ENCODE measurements at places on chromosomes 2 and 18. TPM values are rescaled to one million over a fixed set of nuclear protein-coding genes. Genes with fewer than 3 reads are reported as not detected.

GRCh38 chr18:79681484-79682387, 2.1 kb downstream of the CTDP1 start:
- H3K4me1 ChIP-seq, result peaks cover 46% of the 10 kb centered on the region
- H3K36me3 ChIP-seq, result no peaks in the 10 kb centered on the region
- no peak for DNase-seq

DNA sequence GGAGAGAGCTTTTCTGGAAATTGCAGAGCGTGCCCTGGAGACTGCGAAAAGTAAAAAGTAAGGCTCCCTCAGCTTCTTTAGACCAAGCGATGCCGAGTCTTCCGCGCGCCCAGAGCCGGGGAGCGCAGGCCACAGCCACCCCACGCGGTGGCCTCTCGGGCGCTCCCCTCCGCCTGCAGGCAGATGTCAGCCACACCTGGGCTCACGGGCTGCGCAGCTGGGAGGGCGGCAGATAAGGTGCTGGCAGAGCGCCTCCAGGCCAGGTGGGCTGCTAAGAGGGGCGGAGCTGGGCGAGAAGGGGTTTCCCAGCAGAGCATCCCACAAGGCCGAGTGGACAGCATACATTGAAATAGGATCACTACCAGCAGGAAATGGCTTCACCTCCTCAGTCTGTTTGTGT, 81.7 kb downstream of the ARHGEF4 start:
- DNase-seq, result no peak
- H3K4me3 ChIP-seq, result no peak overlapping the region
- H3K36me3 ChIP-seq, result no peaks in the 10 kb centered on the region
- no peaks in the 10 kb centered on the region for H3K4me1 ChIP-seq

GRCh38 chr2:144630459-144631215, 110.7 kb upstream of the ZEB2 start:
- DNase-seq, result no peak
- H3K27ac ChIP-seq, result no peak overlapping the region
- no peak overlapping the region for H3K4me3 ChIP-seq
- H3K36me3 ChIP-seq, result no peaks in the 10 kb centered on the region

- no peak for DNase-seq
- no peaks in the 10 kb centered on the region for H3K4me1 ChIP-seq
- no peaks in the 10 kb centered on the region for H3K36me3 ChIP-seq
- no peak overlapping the region for H3K27ac ChIP-seq
- no peaks in the 10 kb centered on the region for H3K27me3 ChIP-seq
Observed at GRCh38 chr2:198203336-198204069, 399.1 kb downstream of the PLCL1 start.

DNA sequence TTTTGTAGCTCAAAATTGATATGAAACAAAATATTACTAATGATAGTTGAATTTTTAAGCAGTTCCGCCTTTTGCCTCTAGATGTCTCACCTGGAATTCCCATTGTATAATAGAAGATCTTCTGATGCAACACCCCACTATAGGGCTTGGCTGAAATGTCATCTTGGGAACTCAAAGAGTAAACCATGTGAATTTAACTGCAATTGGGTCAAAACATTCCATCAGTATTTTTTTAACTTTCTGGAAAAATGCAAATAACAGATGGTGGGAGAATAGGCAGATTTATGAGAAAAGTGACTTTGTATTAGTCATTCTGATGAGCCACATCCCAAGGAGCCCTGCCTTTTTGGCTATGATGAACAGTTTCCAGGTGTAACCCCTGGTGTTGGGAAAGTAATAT, 489.9 kb downstream of the NYAP2 start:
- H3K27ac ChIP-seq, result no peak overlapping the region
- H3K4me1 ChIP-seq, result no peaks in the 10 kb centered on the region
- H3K27me3 ChIP-seq, result no peaks in the 10 kb centered on the region
- no peaks in the 10 kb centered on the region for H3K36me3 ChIP-seq

DNA sequence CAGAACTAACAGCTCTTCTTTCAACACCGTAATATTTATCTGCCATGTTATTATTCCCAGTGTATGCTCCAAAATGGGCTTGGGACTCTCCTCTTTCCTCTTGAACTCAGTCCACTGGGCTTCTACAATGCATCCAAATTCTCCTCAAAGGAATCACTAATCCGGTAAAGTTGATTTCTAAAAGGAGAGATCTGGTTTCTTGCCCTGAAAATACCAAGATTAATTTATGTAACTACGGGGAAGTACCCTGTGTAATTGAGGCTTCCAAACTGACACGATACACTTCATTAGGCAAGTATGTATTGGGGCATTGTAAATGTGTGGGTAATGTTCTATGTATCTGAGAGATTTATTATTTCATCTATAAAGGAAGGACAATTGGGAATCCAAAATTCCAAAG, 5.7 kb downstream of the NCKAP5 start:
- H3K4me1 ChIP-seq, result peaks cover 4% of the 10 kb centered on the region
- DNase-seq, result no peak
- H3K27ac ChIP-seq, result no peak overlapping the region
- no peaks in the 10 kb centered on the region for H3K36me3 ChIP-seq
- no peak overlapping the region for H3K4me3 ChIP-seq

DNA sequence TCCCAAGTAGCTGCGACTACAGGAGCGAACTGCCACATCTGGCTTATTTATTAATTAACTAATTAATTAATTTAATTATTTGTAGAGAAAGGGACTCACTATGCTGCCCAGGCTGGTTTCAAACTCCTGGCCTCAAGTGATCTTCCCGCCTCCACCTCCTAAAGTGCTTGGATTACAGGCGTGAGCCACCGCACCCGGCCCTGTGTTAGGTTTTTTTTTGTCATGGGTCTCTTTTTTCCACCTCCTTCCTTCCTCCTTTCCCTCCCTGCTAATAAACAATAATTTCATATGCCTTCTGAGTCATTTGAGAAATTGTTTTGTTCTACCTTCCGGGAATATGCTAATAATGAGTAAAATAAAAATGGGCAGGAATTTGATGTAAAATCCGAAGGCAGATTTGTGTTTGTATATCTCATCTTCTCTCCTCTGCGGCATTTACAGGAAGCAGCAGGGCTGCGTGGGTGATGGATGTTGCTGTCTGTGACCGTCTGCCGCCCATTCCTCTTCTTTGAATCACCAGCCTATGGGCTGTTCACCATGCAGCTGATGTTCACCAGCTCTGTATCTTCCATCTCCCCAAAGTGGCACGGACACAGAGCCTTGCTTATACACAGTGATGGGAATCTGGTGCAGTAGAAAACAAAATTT, 89.9 kb downstream of the ACSL3 start:
- no peak for DNase-seq
- H3K27ac ChIP-seq, result no peak overlapping the region
- no peaks in the 10 kb centered on the region for H3K36me3 ChIP-seq
- H3K27me3 ChIP-seq, result no peaks in the 10 kb centered on the region

DNA sequence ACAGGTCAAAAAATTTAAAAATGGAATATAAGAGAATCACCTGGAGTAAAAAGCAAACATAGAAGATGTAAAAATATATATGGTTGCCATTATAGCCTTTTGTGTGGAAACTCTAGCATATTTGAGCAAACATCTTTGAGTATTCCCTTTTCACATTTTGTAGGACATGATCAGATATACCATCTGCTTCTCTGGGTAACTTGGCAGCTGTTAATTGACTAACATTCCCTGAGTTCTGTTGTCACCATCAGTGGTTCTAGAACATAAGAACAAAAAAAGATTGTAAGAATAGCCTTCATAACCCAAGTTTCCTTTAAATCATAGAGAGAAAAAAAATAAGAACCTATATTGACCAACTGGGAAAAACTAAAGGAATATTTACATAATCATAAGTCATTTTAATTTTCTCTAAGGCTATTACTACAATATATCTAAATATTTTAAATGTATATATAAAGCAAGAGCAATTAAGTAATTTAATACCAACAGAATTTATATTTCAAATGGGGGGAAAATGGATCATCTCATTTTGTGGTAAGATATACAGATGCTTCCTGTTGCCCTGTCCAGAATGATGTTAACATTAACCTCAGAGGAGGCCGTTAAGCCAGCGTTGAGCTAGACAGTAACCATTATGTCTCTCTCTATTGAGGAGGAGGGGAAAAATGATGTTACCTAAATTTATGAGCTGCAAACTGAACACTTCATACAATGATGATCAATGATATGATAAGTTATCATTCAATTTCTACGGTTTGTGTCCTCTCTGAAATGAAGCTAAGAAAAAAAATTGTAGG, 9.8 kb upstream of the INO80D start:
- no peaks in the 10 kb centered on the region for H3K27me3 ChIP-seq
- H3K4me1 ChIP-seq, result no peaks in the 10 kb centered on the region
- no peak overlapping the region for H3K27ac ChIP-seq

DNA sequence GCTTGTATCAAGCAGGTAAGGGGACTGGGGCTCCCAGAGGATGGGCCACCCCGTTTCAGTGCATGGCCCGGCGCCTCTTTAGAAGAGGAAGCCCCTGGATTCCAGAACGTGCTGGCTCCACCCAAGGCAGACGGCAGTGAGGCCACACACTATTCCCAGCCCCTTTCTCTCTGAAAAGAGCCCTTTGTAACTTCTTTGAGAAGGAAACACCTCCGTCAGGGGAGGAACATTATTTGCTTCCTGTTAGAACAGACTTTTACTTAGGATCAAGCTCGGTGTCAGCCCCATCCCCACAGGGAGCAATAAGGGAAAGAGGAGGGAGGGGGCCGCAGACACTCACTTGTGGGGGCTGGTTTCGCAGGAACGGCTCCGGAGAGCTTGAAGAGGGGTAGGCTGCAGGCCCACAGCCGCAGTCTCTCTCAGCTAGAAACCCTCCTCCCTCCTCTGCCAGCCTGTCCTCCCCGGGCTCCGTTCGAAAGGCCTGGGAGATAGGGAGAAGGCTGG, 49.6 kb upstream of the RMDN2 start:
- H3K27ac ChIP-seq, result peak overlapping the region; percentile 80
- H3K27me3 ChIP-seq, result no peaks in the 10 kb centered on the region
- H3K4me3 ChIP-seq, result no peak overlapping the region
- DNase-seq, result no peak
- no peaks in the 10 kb centered on the region for H3K36me3 ChIP-seq

DNAJC5G gene
- total RNA-seq, result not detected

ANKRD23 gene
- 6.0 TPM for total RNA-seq

GALR1 gene
- total RNA-seq, result under 0.01 TPM

ROCK1 gene
- total RNA-seq, result 102 TPM

LIMS3 gene
- total RNA-seq, result 1.9 TPM
